Heart left ventricle (tissue), 16 donors: ENCODE measurements at places on chromosomes 1 and 21.

- no peak for DNase-seq
- H3K4me3 ChIP-seq: no peak overlapping the region
- no peaks in the 10 kb centered on the region for H3K27me3 ChIP-seq
- no peaks in the 10 kb centered on the region for H3K4me1 ChIP-seq
- H3K36me3 ChIP-seq: peaks cover 15% of the 10 kb centered on the region
These were observed 81.8 kb downstream of the PHTF1 start for GRCh38 chr1:113677250-113678158.

- no peaks in the 10 kb centered on the region for H3K27me3 ChIP-seq
- no peaks in the 10 kb centered on the region for H3K36me3 ChIP-seq
- no peak overlapping the region for H3K27ac ChIP-seq
- no peak for DNase-seq
These were observed 601.0 kb downstream of the NUF2 start for GRCh38 chr1:163922743-163923201.

GRCh38 chr1:23930861-23931490, 17.8 kb upstream of the CNR2 start:
- no peaks in the 10 kb centered on the region for H3K27me3 ChIP-seq
- no peak overlapping the region for H3K27ac ChIP-seq
- no peak overlapping the region for H3K4me3 ChIP-seq
- no peaks in the 10 kb centered on the region for H3K4me1 ChIP-seq

DNA sequence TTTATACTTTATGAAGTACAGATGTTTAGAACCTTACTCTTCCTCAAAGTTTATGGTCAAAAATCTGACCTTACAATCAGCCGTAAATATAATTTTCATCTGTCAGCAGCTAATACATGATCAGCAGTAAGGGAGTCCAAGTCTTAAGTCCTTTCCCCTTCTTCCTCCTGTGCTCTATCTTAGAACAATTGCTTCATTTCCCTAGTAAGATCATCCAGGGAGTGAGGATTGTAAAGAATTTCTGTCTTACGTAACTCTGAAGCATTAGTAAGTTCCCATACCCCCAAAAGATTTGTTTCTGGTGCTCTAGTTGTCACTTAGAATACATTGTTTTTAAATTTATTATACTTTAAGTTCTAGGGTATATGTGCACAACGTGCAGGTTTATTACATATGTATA, 2.1 kb downstream of the SETDB1 start:
- peaks cover 59% of the 10 kb centered on the region for H3K36me3 ChIP-seq
- H3K27me3 ChIP-seq: no peaks in the 10 kb centered on the region
- H3K4me1 ChIP-seq: no peaks in the 10 kb centered on the region
- no peak overlapping the region for H3K27ac ChIP-seq

- H3K36me3 ChIP-seq: no peaks in the 10 kb centered on the region
- peak overlapping the region; percentile 95 for H3K27ac ChIP-seq
- DNase-seq: peak; percentile 11
- H3K4me3 ChIP-seq: peak overlapping the region; percentile 87
- H3K4me1 ChIP-seq: peaks cover 41% of the 10 kb centered on the region
- no peaks in the 10 kb centered on the region for H3K27me3 ChIP-seq
These were observed 669 bp upstream of the ARL8A start for GRCh38 chr1:202145068-202145743.

GRCh38 chr1:16183765-16184556, 28.1 kb upstream of the EPHA2 start:
- H3K27ac ChIP-seq: no peak overlapping the region
- H3K36me3 ChIP-seq: no peaks in the 10 kb centered on the region
- DNase-seq: no peak
- no peak overlapping the region for H3K4me3 ChIP-seq
- H3K27me3 ChIP-seq: no peaks in the 10 kb centered on the region
- H3K4me1 ChIP-seq: peaks cover 19% of the 10 kb centered on the region

- no peak overlapping the region for H3K4me3 ChIP-seq
- no peaks in the 10 kb centered on the region for H3K27me3 ChIP-seq
- H3K27ac ChIP-seq: no peak overlapping the region
- no peaks in the 10 kb centered on the region for H3K36me3 ChIP-seq
- H3K4me1 ChIP-seq: no peaks in the 10 kb centered on the region
These were observed 64.9 kb downstream of the RUNX3 start for GRCh38 chr1:24865168-24865567.

GRCh38 chr1:174769961-174770549, 229.7 kb upstream of the CACYBP start:
- no peaks in the 10 kb centered on the region for H3K36me3 ChIP-seq
- H3K4me1 ChIP-seq: no peaks in the 10 kb centered on the region
- DNase-seq: no peak
- no peaks in the 10 kb centered on the region for H3K27me3 ChIP-seq
- H3K27ac ChIP-seq: no peak overlapping the region

DNA sequence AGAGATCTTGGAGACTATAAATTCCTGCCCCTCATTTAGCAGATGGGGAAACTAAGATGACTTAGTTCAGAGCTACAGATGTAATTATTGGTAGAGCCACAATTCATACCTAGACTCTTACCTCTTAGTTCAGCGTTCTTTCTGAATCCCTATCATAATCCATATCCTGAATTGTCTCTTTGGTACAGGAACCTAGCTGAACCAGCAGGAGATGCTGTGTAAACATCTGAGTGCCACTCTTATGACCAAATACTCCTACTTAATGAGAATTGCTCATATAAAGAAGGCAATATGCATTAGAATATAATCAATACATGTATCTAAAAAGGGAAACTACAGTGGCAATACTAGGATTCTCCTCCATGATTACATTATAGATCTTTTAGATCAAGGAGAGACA, 459.0 kb downstream of the SIPA1L2 start:
- no peaks in the 10 kb centered on the region for H3K4me1 ChIP-seq
- H3K4me3 ChIP-seq: no peak overlapping the region
- H3K27me3 ChIP-seq: no peaks in the 10 kb centered on the region
- H3K36me3 ChIP-seq: no peaks in the 10 kb centered on the region
- H3K27ac ChIP-seq: no peak overlapping the region
- DNase-seq: no peak

DNA sequence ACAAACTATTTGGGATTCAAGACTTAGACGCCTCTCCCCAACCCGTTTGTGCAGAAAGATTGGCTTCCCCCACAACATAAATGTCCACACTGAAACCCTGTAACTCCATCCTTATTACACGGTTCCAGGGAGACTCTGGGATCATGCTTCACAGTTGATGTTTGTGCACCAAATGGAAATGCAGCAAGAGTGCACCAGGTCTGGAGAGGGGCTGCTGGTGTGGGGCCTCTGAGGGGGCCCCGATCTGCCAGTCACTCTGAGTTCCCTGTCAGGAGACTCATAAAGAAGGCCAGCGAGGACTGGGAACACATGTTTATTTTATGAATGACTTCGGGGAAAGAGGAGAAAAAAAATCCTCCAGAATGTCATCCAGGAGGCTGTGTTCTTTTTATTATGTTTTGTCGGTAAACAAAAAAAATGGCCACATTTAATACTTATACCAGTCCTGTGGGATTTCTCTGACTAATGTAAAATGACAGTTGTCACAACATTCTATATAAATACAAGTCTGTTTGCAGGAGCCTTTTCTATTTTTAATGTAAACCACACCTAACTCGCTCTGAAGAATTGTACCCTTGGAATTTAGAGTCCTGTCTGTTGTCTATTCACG, 439.1 kb upstream of the VAMP3 start:
- H3K4me1 ChIP-seq: peaks cover 4% of the 10 kb centered on the region
- DNase-seq: no peak
- no peak overlapping the region for H3K4me3 ChIP-seq
- H3K27me3 ChIP-seq: no peaks in the 10 kb centered on the region
- H3K36me3 ChIP-seq: no peaks in the 10 kb centered on the region

GRCh38 chr21:31447505-31447904, 103.4 kb upstream of the TIAM1 start:
- H3K27me3 ChIP-seq: no peaks in the 10 kb centered on the region
- H3K27ac ChIP-seq: no peak overlapping the region
- no peaks in the 10 kb centered on the region for H3K4me1 ChIP-seq
- H3K36me3 ChIP-seq: no peaks in the 10 kb centered on the region
- no peak for DNase-seq

DNA sequence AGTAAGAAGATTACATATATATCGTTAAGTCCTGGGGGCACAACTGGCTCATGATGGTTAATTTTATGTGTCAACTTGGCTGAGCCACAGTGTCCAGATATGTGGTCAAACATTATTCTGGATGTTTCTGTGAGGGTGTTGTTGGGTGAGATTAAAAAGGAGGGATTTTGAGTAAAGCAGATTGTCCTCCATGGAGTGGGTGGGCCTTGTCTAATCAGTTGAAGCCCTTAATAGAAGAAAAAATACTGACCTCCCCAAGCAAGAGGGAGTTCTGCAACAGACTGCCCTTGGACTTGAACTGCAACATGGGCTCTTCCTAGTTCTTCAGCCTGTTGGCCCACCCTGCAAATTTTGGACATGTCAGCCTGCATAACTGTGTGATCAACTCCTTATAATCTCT, 311.6 kb downstream of the RPS6KC1 start:
- no peak for DNase-seq
- no peaks in the 10 kb centered on the region for H3K36me3 ChIP-seq
- H3K4me3 ChIP-seq: no peak overlapping the region
- H3K27ac ChIP-seq: no peak overlapping the region

DNA sequence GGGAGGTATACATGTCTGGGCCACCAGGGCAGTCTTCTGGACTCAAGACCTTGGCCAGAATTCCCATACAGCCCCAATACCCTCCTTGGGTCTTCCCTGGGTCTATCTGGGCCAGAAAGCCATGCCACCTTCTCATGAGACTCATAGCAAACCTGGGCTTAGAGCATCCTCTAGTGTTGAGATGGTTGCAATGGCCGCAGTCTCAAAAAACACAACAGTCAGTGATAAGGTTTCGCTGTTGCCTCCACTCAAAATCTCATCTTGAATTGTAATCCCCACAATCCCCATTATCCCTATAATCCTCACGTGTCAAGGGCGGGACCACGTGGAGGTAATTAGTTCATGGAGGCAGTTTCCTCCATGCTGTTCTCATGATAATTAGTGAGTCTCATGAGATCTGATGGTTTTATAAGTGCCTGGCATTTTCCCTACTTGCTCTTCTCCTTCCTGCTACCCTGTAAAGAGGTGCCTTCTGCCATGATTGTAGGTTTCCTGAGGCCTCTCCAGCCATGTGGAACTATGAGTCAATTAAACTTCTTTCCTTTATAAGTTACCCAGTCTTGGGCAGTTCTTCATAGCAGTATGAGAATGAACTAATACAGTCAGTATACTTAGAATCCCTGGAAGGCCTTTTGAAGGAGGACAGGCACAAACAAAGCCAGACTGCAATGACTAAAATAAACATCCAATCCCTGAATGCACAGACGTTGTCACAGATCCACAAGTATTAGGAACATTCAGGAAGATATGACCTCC, 77.0 kb downstream of the CTH start:
- no peak overlapping the region for H3K4me3 ChIP-seq
- H3K4me1 ChIP-seq: no peaks in the 10 kb centered on the region
- no peak overlapping the region for H3K27ac ChIP-seq
- H3K36me3 ChIP-seq: no peaks in the 10 kb centered on the region

DNA sequence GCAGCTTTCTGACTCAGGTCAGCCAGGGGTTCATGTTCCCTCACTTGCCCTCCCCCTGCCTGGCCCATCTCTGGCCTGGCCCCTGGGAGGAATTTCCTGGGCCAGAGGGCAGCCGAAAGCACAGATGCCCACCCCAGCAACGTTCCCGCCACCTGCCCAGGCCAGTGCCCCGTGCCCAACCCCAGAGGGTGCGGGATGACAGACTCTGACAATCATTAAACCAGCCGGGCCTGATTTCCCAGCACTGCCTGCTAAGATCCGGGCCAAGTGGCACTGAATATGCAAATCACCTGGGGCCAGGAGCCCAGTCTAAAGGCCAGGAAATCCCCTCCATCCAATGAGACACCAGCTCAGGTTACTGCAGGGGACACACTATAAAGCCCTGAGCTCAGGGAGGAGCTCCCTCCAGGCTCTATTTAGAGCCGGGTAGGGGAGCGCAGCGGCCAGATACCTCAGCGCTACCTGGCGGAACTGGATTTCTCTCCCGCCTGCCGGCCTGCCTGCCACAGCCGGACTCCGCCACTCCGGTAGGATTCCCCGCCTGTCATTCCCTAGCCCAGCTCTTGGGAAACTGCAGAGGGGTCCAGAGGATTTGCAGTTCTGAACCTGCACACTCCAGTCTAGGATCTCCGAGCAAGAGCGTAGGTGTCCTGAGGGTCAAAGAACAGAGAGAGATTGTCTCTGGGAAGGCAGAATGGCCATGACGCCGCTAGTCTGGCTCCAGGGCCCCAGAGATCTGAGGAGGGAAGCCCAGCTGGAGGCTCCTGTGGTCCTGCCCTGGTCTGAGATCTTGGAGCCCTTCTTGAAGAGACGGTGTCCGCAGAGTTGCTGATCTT, at the start of gene ELF3:
ELF3 (plus strand) TSS at position 408 of the 836 bp plus-strand sequence. CDS start 550 bp downstream, outside the sequence.
- H3K4me3 ChIP-seq: no peak within 1 kb of the TSS
- H3K27me3 ChIP-seq: no peaks in the 10 kb centered on the region
- peaks cover 15% of the 10 kb centered on the region for H3K4me1 ChIP-seq
- peak; percentile 24 for DNase-seq
- H3K36me3 ChIP-seq: peaks cover 18% of the 10 kb centered on the region

GRCh38 chr21:46127239-46128105, 27.9 kb downstream of the FTCD start:
- H3K4me3 ChIP-seq: no peak overlapping the region
- peaks cover 3% of the 10 kb centered on the region for H3K4me1 ChIP-seq
- peaks cover 52% of the 10 kb centered on the region for H3K36me3 ChIP-seq
- H3K27me3 ChIP-seq: no peaks in the 10 kb centered on the region
- peak overlapping the region; percentile 84 for H3K27ac ChIP-seq
- no peak for DNase-seq

DNA sequence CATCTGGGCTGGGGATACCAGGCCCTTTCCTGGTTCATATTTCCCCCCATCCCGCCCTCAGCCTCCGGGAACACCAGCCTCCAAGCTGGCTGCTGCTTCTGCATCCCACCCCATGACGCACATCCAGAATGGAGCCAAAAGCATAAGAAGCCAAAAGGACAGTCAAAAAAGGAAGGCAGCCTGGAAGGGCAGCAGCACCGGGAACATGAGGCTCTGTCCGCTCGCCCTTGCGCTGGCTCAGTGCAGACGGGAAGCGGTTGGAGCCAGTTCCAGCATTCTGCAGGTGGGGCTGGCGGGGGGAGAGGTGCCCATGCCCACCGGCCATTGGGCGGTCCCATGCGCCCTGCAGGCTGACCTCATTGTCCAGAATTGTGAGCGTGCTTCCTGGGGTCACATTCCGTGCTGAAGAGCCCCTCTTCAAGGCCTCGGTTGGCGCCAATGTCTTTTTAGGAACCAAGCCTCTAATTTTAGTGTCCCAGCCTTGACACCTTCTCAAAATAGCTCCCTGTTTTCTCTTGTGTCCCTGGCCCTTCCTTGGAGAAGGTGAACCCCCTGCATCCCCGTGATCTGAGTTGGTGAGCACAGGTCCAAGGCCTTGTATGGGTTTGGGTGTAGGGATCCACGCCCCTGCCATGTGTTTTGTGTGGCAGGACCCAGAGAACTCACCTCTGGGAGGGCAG, 28.4 kb upstream of the NPPB start:
- peak; percentile 84 for DNase-seq
- H3K27ac ChIP-seq: peak overlapping the region; percentile 79
- no peaks in the 10 kb centered on the region for H3K36me3 ChIP-seq
- H3K4me1 ChIP-seq: peaks cover 37% of the 10 kb centered on the region
- no peaks in the 10 kb centered on the region for H3K27me3 ChIP-seq
- H3K4me3 ChIP-seq: no peak overlapping the region

GRCh38 chr1:85146972-85147359, 53.9 kb downstream of the SYDE2 start:
- H3K36me3 ChIP-seq: no peaks in the 10 kb centered on the region
- H3K4me1 ChIP-seq: peaks cover 44% of the 10 kb centered on the region
- H3K27me3 ChIP-seq: no peaks in the 10 kb centered on the region
- no peak overlapping the region for H3K4me3 ChIP-seq

- peaks cover 30% of the 10 kb centered on the region for H3K4me1 ChIP-seq
- H3K27ac ChIP-seq: peak overlapping the region; percentile 29
- no peaks in the 10 kb centered on the region for H3K27me3 ChIP-seq
- H3K4me3 ChIP-seq: no peak overlapping the region
- no peak for DNase-seq
These were observed 9.1 kb downstream of the IBA57 start for GRCh38 chr1:228174482-228175315.
